ENCODE measurements at places on chromosomes 1 and 21.

DNA sequence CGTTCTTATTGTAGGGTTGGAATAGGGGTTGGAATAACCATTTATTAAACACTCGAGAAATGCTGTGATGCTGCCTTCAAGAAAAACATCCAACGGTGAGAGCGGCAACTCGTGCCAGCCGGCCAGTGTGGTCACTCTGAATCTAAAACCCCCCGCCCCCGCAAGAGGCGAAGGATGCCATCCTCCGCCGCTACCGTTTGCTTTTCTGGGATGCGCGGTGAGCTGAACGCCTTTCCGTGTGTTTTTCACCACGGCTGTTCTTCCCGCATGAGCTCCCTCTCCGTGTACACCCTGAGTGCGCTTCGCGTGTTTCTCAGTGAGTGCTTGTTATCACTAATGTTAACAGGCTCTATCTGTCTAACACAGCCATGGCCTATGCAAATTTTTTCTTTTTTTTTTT, 42.0 kb upstream of the RIPK4 start:
- DNase-seq, result no peak

DNA sequence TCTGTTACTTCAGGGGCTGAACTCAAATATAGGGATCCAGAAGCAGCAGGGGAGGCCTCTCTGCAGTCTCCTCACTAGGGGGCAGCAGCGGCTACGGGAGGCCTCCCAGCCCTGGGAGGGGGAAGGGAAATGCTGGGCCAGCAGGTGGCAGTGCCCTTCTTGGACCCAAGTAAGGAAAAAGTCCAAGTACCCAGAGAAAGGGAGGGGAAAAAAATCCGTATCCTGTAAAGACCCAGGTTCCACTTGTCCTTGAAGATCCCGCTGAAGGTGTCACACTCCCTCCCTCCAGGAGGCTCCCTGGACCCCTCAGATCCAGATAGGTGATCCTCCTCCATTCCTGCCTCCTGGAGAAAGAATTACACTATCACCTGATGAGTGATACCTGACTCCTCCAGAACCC, 14.1 kb upstream of the NUAK2 start:
- DNase-seq, result peak; percentile 90

DNA sequence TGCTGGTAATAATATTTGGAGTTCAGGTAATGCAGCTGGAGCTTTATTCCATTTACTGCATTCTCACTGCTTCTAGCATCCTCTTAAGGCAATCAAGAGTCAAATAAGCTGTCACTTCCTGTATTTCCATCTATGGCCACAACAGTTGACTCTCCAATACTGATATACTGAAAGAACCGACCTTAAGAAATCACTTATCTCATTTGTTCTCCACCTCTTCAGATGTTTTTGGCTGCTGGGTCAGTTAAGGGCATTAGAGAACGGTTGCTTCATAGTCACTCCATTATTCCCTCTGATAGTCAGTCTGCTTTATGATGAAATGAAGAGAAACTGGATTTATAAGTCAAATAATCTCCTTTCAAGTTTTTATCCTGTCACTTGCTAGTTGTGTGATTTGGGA, 14.2 kb upstream of the RGS4 start:
- DNase-seq, result no peak

DNA sequence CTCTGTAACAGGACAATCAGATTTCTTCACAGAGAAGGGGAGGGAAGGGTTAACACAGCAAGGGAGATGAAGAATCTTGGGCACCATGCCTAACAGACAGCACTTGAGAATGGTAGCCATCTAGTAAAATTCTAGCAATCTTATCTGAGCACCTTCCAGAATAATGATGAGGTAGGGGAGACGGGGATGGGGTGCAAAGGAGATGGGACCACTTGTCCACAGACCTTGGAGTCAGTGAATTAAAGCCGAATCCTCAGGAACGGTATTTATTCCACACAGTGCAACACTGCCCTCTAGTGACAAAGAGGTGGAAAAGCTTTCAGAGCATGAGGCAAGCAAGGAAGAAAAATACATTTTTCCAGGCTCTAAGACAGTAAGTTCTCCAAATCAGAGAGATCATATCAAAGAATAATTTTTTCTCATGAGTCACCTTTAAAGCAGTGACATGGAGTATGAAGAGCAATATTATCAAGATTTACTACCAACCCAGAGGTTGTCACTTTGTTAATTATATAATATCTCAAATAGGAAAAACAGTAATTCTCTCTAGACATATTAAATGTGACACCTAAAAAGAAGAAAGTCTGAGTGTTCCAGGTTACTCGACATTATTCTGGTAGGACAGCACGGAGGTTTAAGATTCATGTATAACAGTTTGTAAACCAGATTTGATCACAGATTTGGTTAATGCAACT, 43.3 kb upstream of the LPAR3 start:
- DNase-seq, result no peak

GRCh38 chr21:46457801-46458314, 833 bp upstream of the DIP2A start:
- DNase-seq, result peak; percentile 37

DNA sequence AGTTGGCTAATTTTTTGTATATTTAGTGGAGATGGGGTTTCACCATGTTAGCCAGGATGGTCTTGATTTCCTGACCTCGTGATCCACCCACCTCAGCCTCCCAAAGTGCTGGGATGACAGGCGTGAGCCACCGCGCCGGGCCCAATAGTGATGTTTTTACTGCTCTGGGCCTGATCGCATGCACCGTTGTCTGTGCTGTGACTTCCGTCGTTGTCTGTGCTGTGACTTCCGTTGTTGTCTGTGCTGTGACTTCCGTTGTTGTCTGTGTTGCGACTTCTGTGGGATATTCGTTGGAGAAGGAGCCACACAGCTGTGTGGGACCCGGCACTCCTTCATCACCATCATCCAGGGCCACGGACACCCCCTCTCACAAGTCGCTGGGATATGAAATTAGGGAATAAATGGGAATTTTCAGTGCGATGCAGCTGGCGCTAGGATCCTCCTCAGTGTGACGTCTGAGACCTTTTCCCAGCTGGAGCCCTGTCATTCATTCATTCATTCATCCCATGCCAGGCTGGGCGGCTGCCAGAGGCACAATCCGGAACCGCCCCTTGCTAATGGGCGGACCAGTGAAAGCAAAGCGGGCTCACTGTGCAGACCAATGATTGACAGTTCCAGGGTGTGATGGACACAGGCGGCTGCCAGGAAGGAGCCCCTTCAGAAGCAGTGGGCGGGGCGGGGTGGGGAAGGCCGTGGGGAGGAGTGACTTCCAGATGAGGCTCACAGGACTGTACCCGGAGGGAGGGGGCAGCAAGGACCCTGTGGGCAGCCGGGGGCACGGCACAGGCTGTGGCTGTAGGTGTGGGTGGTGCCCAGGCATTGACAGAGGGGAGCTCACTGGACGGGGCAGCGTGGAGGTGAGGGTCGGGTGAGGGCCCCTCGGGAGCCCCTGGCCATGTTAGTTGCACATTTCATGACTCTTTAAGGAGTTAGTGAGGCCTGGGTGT, 48.9 kb downstream of the PRKCZ start:
- DNase-seq, result no peak

DNA sequence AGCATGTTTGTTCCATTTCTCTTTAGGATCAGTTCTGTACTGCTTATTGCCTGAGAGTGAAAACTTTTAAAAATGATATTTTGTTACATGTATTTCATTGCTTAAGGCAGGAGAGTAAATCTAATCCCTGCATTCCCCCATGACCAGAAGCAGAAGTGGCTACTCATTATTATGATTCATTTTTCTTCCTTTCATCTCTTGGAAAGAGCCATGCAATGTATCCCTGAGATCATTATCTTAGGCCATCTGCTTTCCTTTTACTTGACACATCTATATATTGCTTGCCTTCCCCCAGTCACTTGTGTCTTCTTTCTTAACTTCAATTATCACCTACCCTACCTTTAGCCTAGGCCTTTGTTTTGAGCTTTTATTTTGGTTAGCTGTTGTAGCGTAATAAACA, 430.4 kb upstream of the CHRM3 start:
- no peak for DNase-seq

GRCh38 chr1:63101336-63101735, 221.0 kb upstream of the FOXD3 start:
- no peak for DNase-seq

GRCh38 chr1:237074371-237075117, 32.6 kb downstream of the RYR2 start:
- DNase-seq, result no peak

DNA sequence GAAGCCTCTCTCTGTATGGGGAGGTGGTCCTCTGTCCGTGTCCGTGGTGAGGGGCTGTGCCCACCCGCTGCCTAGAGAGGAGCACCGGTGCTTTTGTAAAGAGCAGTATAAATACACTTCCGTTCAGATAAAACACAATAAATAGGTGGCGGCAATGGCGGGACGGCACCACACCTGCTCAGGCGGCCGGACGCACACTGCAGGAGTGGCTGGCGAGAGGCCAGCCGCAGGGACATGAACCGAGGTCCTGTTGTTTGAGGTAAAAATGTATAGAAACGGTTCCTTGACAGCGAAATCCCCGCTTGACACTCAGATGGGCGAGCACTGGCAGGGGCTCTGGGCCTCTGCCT, 40.8 kb downstream of the KRTAP10-1 start:
- no peak for DNase-seq

DNA sequence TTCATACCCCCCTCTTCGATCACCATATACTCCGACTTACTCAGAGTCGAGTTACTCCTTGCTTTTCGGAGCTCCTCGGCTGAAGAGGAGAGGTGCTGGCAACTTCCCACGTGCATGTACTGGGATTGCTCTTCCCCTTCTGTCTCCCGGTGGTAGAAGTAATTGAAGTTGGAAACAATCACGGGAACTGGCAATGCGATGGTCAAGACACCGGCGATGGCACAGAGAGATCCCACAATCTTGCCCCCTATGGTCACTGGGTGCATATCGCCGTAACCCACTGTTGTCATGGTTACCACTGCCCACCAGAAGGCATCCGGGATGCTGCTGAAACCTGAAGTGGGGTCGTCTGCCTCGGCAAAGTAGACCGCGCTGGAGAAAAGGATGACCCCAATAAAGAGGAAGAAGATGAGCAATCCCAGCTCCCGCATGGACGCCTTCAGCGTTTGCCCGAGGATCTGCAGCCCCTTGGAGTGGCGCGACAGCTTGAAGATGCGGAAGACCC, 1.5 kb downstream of the KCNA3 start:
- no peak for DNase-seq

DNA sequence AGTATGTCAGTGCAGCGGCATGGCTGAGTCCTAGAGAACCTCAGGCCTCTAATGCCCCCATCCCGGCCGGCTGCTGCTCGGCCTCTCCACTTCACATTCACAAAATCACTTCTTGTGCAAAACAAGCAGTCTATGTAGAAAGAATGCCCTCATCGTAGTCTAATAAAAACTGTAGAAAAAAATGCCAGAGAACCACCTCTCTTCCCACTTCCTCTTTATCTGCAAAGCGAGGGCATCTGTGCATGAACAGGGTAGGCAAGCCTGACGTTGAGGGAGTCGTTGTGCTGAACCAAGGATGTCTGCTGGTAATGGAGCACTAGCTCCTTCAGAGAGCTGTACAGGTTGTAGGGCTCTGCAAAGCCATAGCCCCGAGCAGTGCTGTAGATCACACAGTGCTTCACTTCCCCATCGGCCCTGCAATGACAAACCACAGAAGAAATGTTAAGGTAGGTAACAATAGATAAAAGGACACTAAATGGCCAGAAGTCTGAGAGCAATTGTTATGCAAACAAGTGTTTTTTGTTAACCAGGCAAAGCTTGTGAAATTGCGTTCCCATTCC, 88.9 kb downstream of the PIK3R3 start:
- DNase-seq, result no peak

DNA sequence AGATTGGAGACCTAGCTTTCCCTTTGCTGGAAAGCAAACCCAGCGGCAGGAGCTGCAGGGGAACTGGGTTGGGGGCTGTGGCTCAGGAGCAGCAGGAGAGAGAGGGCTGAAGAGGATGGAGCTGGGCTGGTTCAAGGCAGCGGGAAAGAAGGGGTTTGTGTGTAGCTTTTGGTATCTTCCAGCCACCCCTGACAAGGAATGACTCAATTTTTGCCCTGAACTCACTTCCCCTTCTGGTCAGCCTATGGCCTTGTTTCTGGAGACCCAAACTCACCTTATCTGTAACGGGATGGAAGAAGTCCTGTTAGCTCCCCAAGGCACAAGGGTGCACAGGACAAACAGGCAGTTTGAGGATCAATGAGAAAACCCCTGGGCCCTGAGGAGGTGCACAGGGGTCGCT, 13.1 kb downstream of the C1orf115 start:
- DNase-seq, result no peak

- no peak for DNase-seq
Measured at GRCh38 chr1:162265983-162266382, 110.7 kb downstream of the SPATA46 start.

Data from glutamatergic neuron (in vitro differentiated cells).